ENCODE measurements at places on chromosomes 13 and 19. TPM values are rescaled to one million over a fixed set of nuclear protein-coding genes. Genes with fewer than 3 reads are reported as not detected.

DNA sequence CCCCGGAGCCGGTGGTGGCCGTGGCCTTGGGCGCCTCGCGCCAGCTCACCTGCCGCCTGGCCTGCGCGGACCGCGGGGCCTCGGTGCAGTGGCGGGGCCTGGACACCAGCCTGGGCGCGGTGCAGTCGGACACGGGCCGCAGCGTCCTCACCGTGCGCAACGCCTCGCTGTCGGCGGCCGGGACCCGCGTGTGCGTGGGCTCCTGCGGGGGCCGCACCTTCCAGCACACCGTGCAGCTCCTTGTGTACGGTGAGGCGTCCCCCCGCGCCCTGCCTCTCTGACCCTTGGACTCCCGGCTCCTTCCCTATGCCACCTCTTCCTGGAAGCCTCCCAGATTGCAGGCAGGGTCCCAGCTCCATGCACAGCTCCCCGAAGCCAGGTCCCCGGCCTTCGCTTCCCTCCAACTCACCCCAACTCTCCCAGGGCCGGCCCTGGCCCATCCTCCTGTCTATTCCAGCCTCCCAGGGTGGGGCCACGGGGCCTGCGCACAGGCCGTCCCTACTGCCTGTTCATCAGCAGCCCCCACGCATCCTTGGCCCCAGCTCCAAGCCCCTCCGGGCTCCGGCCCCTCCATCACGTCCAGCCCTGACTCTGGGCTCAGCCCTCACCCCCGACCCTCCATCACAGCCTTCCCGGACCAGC is 1.7 kb downstream of the MADCAM1 start:
- H3K27ac ChIP-seq: no peak overlapping the region
- no peaks in the 10 kb centered on the region for H3K4me1 ChIP-seq
- DNase-seq: peak; percentile 27
- H3K27me3 ChIP-seq: peaks cover 22% of the 10 kb centered on the region

DNA sequence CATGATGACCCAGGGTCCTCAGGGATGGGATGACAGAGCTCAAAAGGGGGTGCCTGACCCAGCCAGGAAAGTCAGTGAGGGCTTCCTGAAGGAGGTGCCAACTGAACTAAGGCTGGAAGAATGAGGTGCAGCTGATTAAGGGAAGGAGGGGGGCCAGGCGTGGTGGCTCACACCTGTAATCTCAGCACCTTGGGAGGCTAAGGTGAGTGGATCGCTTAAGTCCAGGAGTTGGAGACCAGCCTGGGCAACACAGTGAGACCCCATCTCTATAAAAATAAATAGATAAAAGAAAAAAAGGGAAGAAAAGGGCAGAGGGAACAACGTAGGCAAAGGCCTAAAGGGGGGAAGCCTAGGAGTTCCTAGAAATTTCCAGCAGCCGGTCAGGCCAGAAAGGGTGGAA is 9.1 kb upstream of the LYPD3 start:
- no peaks in the 10 kb centered on the region for H3K4me1 ChIP-seq
- no peaks in the 10 kb centered on the region for H3K36me3 ChIP-seq
- H3K4me3 ChIP-seq: no peak overlapping the region
- DNase-seq: no peak

DNA sequence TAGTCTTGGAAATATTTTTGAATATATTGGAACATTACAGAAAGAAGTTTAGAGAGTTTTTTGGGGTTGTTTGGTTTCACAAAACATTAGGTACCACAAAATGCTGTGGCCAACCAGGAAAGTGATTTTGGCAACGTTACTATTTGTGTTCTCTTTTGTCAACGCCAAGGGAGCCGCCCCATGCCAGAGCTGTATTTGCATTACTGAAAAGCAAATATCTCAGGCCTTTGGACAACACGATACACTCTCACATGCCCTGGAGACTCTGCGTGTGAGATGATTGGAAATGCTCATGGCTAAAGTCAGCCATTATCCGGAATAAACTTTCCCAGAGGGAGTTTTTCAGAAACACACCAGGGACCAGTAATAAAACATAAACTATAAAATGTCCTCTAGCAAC is 324.6 kb downstream of the SHISA2 start:
- no peaks in the 10 kb centered on the region for H3K4me1 ChIP-seq
- H3K36me3 ChIP-seq: no peaks in the 10 kb centered on the region
- H3K4me3 ChIP-seq: no peak overlapping the region
- H3K27me3 ChIP-seq: peaks cover 3% of the 10 kb centered on the region
- H3K27ac ChIP-seq: no peak overlapping the region

DNA sequence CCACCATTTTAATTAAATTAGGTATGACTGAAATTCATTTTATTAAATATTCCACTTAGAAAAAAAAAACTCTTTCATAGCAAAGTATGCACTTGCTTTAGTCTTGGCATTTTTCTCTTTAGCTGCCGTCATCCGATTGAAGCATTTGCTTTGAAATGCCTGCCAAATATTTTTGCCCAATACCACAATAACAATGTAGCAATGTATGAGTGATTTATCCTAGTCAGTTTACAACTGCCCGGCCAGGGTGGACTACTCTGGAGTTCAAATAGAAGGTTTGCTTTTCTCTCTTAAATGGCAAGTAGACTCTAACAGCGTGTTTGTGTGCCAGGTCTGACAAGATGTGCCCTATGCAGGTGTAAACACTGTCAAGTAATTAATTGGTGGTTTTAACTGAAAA is 675.3 kb upstream of the SGCG start:
- no peak overlapping the region for H3K4me3 ChIP-seq
- H3K4me1 ChIP-seq: peaks cover 4% of the 10 kb centered on the region
- no peaks in the 10 kb centered on the region for H3K36me3 ChIP-seq
- no peak overlapping the region for H3K27ac ChIP-seq
- no peak for DNase-seq
- no peaks in the 10 kb centered on the region for H3K27me3 ChIP-seq

DNA sequence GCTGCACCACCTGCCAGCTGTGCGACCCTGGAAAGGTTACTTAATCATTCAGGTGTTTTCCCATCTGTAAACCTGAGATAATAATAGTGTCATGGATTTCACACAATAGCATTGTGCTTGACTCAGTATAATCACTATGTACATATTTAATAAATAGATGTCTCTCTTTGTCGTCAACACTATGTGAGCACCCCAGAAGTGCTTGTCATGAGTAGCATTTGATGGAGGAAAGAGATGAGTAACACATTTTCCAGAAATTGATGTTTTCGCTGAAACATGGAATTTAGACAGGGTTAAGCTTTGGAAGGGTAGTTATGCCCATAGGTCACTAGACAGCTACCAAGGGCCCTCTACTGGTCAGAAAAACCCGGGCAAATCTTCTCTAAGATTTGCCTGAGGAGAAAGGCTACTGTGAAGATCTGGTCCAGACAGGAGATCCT is 9.5 kb upstream of the MBNL2 start:
- H3K4me1 ChIP-seq: no peaks in the 10 kb centered on the region
- H3K36me3 ChIP-seq: no peaks in the 10 kb centered on the region
- no peak overlapping the region for H3K4me3 ChIP-seq
- no peaks in the 10 kb centered on the region for H3K27me3 ChIP-seq
- no peak overlapping the region for H3K27ac ChIP-seq

GRCh38 chr13:93151277-93151676 is 75.3 kb upstream of the GPC6 start:
- H3K4me3 ChIP-seq: no peak overlapping the region
- DNase-seq: no peak
- H3K4me1 ChIP-seq: peaks cover 5% of the 10 kb centered on the region
- H3K36me3 ChIP-seq: no peaks in the 10 kb centered on the region

DNA sequence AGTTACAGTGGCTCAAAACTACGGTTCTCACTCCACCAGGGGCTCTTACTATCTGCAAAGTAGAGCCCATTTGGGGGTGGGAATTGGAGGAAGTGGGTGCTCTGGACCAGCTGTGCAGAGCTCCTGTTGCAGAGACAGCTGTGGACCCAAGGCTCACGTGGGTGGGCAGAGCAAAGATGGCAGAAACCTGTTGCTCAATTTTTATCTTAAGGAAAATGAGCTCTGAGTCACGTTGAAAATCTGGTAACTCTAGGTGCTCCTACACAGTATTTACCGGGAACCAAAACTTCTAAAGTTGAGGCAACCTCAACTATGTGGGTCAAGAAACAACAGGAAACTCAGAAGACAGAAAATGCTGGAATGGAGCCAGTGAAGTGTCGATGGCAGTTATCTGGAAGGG is 30.2 kb upstream of the SLC15A1 start:
- H3K27ac ChIP-seq: no peak overlapping the region
- no peaks in the 10 kb centered on the region for H3K4me1 ChIP-seq
- H3K27me3 ChIP-seq: no peaks in the 10 kb centered on the region
- no peak overlapping the region for H3K4me3 ChIP-seq
- DNase-seq: no peak

GRCh38 chr19:3359919-3360420 is 6.4 kb upstream of the NFIC start:
- H3K4me3 ChIP-seq: peak overlapping the region; percentile 99
- peaks cover 70% of the 10 kb centered on the region for H3K27me3 ChIP-seq
- H3K4me1 ChIP-seq: peaks cover 16% of the 10 kb centered on the region
- peak; percentile 62 for DNase-seq

GRCh38 chr19:37997911-37998344 is 90.9 kb downstream of the SIPA1L3 start:
- H3K4me1 ChIP-seq: peaks cover 3% of the 10 kb centered on the region
- peak; percentile 58 for DNase-seq
- peak overlapping the region; percentile 56 for H3K27ac ChIP-seq
- no peaks in the 10 kb centered on the region for H3K27me3 ChIP-seq
- no peaks in the 10 kb centered on the region for H3K36me3 ChIP-seq

- H3K27ac ChIP-seq: no peak overlapping the region
- no peaks in the 10 kb centered on the region for H3K36me3 ChIP-seq
- H3K4me1 ChIP-seq: no peaks in the 10 kb centered on the region
- H3K4me3 ChIP-seq: no peak overlapping the region
- no peaks in the 10 kb centered on the region for H3K27me3 ChIP-seq
- peak; percentile 13 for DNase-seq
Measured at GRCh38 chr13:91045351-91046034, 302.0 kb upstream of the MIR17HG start.

- H3K27ac ChIP-seq: no peak overlapping the region
- no peak overlapping the region for H3K4me3 ChIP-seq
- H3K4me1 ChIP-seq: no peaks in the 10 kb centered on the region
- no peak for DNase-seq
- H3K36me3 ChIP-seq: no peaks in the 10 kb centered on the region
Measured at GRCh38 chr13:67445436-67445835, 215.3 kb upstream of the PCDH9 start.

DNA sequence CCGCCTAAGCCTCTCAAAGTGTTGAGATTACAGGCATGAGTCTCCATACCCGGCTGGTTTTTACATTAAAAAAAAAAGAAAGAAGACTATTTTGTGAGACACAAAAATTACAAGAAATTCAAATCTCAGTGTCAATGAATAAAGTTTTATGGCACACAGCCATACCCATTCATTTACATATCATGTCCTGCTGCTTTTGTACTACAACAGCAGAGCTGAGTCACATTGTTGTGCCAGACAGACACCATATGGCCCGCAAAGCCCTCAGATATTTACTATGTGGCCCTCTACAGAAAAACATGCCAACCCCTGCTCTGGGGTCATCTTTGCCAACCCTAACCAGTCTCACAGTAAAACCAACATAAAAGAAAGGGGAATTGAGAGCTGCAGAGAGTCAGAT is 5.3 kb downstream of the SMIM7 start:
- H3K27ac ChIP-seq: no peak overlapping the region
- peaks cover 3% of the 10 kb centered on the region for H3K36me3 ChIP-seq
- H3K4me3 ChIP-seq: no peak overlapping the region
- H3K27me3 ChIP-seq: no peaks in the 10 kb centered on the region

DNA sequence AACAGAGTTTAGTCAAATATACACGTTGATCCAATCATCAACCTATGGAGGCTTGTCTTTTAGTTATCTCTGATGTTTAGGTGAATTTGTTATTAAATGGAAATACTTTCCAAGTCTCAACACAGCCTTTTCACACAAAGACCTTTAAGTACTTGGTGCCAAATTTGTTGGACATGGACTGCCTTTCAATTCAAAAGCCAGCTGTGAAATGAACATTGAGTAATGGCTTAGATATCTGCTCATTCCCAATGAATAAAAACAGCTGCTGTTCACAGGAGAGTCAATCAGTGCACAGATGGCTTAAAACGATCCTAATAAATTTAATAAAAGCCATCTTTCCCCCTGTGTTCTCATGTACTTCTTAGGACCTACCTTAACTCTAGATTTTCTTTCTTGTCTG is 19.9 kb upstream of the DHRS12 start:
- no peaks in the 10 kb centered on the region for H3K4me1 ChIP-seq
- no peak for DNase-seq
- H3K27me3 ChIP-seq: no peaks in the 10 kb centered on the region
- no peaks in the 10 kb centered on the region for H3K36me3 ChIP-seq
- H3K4me3 ChIP-seq: no peak overlapping the region

DNA sequence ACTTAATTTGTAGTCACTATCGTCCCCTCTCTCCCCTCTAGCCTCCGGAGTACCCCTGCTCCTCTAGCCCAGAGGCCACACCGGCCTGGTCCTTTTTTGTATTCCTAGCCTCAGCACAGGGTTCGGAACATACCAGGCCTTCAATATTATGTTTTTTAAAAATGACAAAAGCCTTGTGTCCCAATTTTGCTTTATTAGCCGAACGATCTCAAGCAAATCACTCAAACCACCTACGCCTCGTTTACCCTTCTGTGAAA is 463 bp upstream of the POMP start:
- H3K4me3 ChIP-seq: peak overlapping the region; percentile 53
- no peaks in the 10 kb centered on the region for H3K27me3 ChIP-seq
- H3K27ac ChIP-seq: peak overlapping the region; percentile 88
- no peaks in the 10 kb centered on the region for H3K36me3 ChIP-seq

DNA sequence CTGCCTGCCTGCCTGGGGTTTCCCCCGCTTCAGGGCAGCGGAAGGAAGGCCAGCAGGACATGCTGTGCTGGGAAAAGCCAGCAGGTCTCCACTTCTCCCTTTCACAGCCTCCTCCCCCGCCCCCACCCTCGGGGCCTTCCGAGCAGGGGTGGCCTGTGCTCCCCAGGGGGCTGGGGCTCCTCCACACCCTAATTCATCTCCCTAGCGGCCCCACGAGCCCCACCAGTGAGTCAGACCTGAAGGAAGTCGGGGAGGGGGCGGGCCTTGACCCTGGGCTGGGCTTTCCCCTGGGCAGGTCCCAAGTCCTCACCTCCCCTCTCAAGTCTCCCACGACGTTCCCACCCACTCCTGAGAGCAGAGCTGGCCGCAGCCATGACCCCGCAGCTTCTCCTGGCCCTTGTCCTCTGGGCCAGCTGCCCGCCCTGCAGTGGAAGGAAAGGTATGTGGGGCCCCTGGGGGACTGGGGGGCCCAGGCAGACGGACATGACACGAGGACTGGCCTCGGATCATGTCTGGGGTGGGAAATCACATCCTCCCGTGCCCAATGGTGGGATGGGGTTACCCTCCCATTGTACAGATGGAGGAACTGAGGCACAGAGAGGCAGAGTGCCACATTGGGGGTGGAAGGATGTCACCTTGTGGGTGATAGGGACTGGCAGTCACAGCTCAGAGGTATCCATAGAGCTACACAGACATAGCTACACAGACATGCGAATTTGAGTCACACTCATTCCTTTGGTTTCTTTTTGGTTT is at the start of gene EBI3:
EBI3 (plus strand) TSS at position 345 of the 753 bp plus-strand sequence; CDS start at position 373, 28 bp downstream.
- H3K4me1 ChIP-seq: peaks cover 9% of the 10 kb centered on the region
- H3K4me3 ChIP-seq: no peak within 1 kb of the TSS
- peak; percentile 74 for DNase-seq

Gene FUT1
- polyA plus RNA-seq: 5.2 TPM

Gene PRTN3
- polyA plus RNA-seq: not detected

Gene RFPL4AL1
- not detected for polyA plus RNA-seq

Gene ONECUT3
- polyA plus RNA-seq: 0.09 TPM

Gene CEACAM19
- 5.6 TPM for polyA plus RNA-seq

Gene HSPB6
- 235 TPM for polyA plus RNA-seq

Gene GAS6
- polyA plus RNA-seq: 146 TPM

Gene ATXN8OS
- polyA plus RNA-seq: not detected

All from hepatocyte (in vitro differentiated cells).